ENCODE measurements at places on chromosomes 5 and 9.

- DNase-seq: peak; percentile 11
Observed at GRCh38 chr5:53479590-53480415, 626 bp upstream of the FST start.

DNA sequence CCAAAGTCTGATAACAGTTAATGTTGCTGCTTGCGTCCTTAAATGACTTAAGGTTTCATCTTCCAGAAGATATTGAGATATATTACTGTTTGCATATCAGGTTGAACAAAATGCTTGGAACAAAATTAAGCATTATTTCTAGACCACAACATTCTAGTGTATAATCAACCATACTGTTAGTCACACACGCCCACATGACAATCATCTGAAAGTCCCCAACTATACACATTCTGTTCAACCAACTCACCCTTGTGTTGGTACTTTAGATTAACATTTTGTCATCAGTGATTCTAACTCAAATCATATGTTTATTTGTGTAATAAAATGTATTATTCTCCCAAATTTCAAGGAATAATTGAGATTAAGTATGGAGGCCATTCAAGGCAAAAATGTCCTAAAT lies 47.3 kb downstream of the LURAP1L start:
- no peak for DNase-seq

- DNase-seq: no peak
Observed at GRCh38 chr5:150999704-151000442, 20.5 kb upstream of the GPX3 start.

DNA sequence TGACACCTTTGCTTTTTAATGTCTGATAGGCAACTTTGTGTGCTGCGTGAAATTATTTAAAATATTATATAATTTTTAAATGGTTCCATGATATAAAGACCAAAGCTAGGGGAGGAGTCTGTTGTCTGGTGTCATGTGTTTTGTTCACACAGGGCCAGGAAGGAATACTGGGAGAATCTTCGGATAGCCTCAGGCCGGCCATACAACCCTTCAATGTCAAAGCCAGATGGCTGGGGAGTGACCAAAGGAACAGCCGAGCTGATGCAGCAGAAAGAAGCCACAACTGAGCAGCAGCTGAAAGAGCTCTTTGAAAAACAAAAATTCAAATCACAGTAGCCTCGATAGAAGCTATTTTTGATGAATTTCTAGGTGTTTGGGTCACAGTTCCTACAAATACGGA lies 19.2 kb downstream of the BHMT start:
- no peak for DNase-seq

DNA sequence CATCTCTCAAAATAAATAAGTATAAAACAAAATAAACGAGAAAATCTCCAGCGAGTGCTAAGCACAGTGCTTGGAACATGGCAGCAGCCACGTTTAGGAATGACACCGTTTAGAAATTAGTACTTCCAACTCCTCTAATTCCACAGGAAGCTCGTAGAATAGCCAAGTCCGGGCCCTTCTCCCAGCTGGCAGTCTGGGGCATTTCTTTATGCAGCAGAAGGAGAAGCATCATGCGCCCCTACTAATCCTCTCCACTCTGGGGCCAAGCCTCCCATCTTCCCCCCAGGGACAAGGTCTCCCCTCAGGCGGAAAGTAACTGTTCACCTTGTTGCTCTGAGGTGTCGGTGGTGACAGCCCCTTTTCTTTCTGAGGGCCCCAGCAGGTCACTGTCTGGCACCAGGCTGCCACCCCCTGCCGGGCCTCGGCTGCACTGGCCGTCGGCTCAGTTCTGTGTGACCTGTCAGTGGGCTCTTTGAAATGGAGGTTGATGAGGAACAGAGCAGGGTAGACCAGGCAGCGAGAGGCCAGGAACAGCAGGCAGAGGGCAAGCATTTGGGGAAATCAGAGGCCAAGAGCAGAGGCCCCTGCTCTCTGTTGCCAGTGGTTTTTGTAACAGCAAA lies 113.5 kb upstream of the WWC1 start:
- DNase-seq: no peak

DNA sequence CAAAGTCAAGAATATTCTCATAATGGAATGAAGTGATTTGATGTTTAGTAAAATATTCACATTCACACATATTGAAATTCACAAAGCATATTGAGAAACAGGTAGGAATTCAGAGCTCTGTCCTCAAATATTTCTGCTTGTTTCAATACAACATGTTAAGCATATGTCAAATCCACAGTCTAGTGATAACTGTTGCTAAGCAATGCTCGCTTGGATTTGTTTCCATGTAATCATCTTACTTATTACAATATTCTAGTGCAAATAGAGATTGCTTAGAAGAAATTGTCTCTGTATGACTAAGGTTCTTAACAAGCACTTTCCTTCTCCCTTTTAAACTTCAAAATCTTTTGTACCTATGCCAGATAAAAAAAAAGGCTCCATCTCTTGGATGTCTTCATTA lies 995.7 kb downstream of the CDH18 start:
- no peak for DNase-seq

DNA sequence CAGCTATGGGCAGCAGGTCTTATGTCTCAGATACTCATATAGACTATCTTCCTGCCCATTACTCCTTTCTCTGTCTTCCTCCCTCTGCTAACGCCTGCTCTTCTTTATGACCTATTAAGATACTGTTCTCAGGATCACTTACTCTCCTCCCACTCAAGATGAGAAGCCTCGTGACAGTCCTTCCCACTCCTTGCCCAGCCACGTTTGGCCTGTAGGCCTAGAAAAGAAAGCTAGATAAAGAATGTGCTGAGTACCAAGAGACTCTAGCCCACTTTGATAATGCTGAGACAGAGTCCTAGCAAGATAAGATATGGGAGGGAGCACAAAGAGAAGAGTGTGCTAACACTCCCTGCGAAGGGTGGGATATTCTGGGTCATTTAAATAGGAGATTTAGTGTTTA lies 6.8 kb upstream of the DENND4C start:
- DNase-seq: no peak

- no peak for DNase-seq
Observed at GRCh38 chr9:135002336-135002735, 84.6 kb upstream of the FCN1 start.

DNA sequence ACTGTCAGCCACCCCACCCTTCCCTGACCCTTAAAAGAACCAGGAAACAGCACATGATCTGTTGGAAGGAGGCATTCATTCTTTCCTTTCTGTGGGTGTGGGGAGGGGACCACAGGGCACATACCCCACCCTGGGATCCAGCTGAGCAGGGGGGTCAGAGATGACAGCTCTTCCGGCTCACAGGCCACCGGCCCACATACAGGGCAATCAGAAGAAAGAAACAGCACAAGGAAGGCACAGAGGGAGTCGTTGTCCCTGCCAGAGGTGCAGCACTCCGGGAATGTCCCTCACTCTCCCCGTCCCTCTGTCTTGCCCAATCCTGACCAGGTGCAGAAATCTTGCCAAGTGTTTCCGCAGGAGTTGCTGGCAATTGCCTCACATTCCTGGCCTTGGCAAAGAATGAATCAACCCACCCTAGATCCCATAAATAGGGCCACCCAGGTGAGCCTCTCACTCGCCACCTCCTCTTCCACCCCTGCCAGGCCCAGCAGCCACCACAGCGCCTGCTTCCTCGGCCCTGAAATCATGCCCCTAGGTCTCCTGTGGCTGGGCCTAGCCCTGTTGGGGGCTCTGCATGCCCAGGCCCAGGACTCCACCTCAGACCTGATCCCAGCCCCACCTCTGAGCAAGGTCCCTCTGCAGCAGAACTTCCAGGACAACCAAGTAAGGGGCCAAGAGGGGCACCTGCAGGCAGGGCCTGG lies at the start of gene LCN2:
TSS of gene LCN2 (plus strand) at position 453 of the 701 bp plus-strand sequence. CDS start at position 526, 73 bp downstream.
- DNase-seq: no peak

- no peak for DNase-seq
Observed at GRCh38 chr5:139342423-139342723, 719 bp downstream of the PAIP2 start.

DNA sequence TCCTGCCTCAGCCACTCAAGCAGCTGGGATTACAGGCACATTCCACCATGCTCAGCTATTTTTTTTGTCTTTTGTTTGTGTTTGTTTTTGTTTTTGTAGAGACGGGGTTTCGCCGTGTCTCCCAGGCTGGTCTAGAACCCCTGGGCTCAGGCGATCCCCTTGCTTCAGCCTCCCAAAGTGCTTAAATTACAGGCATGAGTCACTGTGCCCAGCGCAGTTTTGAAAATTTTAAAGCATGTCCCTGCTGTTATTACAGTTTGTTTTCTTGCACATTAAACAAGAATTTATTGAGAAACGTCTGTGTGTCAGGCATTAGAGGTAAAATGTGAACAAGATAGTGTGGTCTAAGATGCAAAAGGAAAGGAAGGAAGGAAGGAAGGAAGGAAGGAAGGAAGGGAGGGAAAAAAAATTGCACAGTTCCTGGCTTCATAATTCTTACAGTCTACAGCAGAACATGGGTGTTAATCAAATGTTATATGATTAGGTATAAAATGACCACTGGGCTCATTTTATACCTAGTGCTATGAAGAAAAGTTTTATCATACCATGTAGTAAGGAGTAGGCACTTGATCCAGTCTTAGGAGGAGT lies 205.4 kb downstream of the SNX18 start:
- no peak for DNase-seq

DNA sequence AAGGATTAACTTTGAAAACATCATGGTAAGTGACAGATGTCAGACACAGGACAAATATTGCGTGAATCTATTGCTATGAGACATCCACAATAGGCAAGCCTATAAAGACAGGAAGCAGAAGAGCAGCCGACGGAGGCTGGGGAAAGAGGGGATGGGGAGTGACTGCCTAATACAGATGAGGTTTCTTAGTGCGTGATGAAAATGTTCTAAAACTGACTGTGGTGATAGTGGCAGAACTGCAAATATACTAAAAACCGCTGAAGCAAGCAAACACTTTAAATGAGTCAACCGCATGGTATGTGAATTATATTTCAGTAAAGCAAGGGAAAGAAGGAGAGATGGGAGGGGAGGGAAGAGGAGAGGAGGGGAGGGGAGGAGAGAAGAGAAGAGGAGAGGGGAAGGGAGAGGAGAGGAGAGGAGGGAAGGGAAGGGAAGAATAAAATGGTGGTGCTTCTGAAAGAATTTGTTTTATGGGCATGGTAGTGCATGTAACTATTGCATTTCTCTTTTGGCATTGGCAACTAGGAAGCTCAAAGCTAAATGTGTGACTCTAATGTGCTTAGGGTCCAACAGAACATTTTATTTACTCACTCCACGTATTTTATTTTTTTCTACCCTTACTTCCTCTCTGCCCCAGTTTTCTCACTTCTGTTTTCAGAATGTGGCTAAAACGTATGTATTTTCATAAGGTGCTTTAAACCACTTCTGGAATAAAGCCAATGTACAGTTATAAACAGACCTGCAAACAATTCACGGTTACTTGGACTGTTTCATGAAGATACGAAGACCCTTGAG lies 21.3 kb downstream of the AKNA start:
- DNase-seq: no peak

- DNase-seq: no peak
Observed at GRCh38 chr9:125559894-125560293, 147.1 kb downstream of the MAPKAP1 start.

DNA sequence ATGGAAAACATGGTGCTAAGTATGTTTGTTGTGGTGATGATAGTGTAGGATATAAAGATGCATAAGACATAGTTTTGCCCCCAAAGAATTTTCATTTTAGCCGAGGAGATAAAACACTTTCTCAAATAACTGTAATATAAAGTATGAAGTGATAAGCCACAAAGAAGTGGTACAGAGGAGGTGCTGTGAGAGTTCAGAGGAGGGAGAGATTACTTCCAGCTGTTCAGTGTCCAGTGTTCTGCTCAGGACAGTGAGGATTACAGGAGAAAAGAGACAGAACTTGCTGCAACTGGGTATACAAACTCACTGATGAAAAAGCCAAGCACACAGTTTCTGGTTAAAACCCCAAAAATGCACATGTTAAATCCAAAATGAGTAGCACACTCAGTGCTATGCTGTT lies 309.3 kb downstream of the KIAA0825 start:
- no peak for DNase-seq
